NCI-H524 treated with DMSO at 0.1 percent for 48 hours (cell line): ENCODE measurements at places on chromosomes 3 and 15.
A peak's percentile ranks its signal among the peaks of the same experiment; 100 is the strongest.

GRCh38 chr3:161212906-161213305 lies 8.2 kb upstream of the NMD3 start:
- DNase-seq, result peak; percentile 36

GRCh38 chr3:117691526-117691925 lies 981.9 kb downstream of the TUSC7 start:
- no peak for DNase-seq

- DNase-seq, result no peak
These were observed 261.3 kb downstream of the TBC1D5 start for GRCh38 chr3:17481116-17481515.

DNA sequence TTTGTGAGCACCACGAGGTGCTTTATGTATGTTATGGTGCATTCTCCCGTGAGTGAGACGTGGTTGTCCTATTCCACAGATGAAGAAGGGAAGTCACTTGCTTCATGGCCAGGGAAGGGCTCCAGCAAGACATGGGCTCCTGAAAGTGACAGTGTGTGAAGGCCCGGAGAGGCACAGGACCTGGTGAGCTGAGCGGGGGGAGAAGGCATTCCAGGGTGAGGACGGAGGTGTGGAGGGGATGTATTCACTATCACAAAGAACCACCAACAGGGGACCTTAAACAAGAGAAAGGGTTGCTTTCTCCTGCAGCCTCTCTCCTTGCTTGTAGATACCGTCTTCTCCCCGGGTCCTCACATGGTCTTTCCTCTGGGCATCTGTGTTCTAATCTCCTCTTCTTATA lies 139.1 kb downstream of the FBLN2 start:
- DNase-seq, result peak; percentile 20

DNA sequence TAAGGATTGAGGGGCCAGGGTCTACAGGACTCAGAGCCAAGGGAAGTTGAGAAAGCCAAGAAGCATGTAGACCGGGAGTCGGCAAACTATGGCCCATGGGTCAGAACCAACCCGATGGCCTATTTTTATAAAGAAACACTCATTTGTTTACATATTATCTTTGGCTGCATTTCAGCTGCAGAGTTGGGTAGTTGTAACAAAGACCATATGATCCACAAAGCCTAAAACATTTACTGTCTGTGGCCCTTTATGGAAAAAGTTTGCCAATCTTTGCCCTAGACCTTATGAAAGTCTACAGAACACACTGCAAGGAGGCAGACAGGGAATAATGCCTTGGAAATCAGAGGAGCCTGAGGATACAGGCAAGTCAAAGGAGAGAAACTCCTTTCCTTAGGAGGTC lies 63.2 kb upstream of the MNS1 start:
- DNase-seq, result no peak

GRCh38 chr3:55718074-55718473 lies 231.0 kb upstream of the WNT5A start:
- no peak for DNase-seq

DNA sequence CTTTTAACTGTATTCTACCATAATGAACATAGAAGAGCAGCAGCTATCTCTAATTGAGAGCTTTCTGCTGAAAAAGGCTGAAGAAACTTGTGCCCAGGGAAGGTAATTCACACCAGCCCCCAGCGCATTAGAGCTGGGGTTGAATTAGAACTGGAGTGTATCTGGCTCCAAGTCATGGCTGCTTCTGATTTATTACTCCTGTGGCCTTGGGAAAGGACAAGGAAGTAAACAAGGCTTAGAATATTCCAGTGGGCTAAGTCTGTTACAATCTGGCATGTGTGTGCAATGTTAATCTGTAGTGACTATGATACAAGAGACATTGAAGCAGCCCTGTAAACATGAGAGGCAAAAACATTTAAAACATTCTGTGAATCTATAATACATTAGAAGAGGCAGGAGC lies 18.1 kb downstream of the CPA3 start:
- DNase-seq, result no peak

DNA sequence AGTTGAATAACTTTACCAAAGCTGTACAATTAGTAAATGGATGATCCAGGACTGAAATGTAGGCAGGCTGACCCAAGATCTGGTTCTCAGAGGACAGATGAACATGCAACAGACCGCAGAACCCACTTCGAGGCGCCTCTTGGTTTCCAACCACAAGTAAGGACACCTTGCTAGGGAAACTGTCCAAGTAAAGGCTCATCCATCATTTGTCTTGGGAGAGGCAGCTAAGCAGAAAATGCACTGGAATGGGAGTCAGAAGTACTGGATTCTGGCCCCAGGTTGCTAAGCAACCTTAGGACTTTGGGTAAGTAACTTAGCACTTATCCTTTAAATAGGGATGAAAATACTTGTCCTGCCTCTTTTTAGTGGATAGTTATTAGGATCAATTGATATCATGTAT lies 366.3 kb upstream of the LRRC3B start:
- DNase-seq, result no peak

GRCh38 chr3:120678331-120678947 lies 3.6 kb downstream of the HGD start:
- no peak for DNase-seq

DNA sequence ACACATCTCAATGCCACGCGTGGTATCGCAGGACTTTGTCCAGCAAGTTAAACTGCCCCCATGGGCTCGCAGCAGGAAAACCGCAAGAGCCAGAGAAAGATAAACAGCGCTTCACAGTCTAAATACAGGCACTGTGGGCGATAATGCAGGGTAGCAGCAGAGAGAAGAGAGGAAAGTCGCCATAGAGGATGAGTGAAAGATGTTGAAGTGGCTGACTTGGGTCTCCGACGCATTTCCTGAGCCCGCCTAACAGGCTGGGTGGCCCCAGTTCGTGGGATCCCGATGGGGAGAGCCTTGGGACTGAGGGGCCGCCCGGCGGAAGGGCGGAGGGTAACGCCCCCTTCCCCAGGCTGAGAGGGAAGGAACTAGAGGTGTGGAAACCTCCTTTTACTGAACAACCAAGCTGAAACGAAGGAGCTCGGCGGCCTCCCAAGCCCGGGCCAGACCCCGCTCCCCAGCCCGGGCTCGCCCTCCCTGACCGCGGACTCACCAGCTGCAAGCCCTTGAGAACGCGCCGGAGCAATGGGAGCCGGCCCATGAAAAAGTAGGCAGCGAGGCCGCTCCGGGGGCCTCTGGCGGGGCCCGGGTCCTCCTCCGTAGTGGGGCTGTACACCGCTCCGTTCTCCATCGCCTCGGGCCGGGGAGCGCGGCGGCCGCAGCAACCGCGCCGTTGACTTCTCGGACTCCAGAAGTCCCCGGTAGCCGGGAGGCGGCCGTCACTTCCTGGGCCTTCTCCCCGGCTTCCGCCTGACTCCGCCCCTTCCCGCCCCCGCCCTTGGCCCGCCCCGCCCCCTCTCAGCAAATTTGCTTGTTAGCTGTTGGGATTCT lies at the start of gene CMTM6:
CMTM6 (minus strand) TSS at position 735 of the 828 bp plus-strand sequence; CDS start at position 628, 107 bp downstream.
- DNase-seq, result no peak

GRCh38 chr3:54599716-54600115 lies 328.1 kb downstream of the LRTM1 start:
- DNase-seq, result no peak

- DNase-seq, result no peak
These were observed 5.8 kb downstream of the TASOR start for GRCh38 chr3:56677286-56677685.

GRCh38 chr3:97575742-97576141 lies 188.8 kb upstream of the ARL6 start:
- DNase-seq, result no peak

DNA sequence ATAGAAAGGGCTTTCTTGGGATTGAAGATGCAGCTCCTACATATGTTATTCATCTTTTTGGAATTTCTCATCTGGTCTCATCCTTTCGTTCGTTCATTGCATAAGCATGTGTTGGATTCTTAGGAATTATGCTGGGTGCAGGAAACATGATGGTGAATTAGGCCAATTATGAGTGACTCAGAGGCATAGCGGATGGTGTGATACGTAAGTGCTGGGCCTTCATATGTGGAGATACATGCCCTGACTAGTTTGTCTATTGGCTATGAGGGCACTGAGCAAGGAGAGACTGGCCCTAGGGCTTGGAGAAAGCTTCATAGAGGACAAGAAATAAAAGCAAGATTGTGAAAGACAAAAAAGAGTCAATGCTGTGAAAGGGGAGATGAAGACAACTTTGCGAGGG lies 235.1 kb downstream of the MYRIP start:
- no peak for DNase-seq

DNA sequence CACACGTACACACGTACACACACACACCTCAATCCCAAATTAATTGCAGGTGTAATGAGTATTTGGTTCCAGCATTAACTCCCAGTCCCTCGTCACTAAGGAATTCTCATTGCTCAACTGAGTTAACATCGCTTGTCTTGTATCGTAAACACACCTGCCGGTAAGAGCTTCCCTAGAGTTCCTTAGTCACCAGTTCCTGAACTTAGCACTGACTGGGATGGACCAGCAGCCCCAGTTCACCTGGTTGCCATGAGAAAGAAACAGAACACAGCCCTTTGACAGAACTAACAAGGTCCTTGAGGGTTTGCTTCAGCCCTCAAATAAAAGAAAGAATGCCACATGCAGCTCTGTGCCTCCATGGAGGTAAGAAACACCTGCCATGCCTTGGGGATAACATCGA lies 66.3 kb upstream of the SLCO3A1 start:
- no peak for DNase-seq
